ENCODE measurements at places on chromosomes 6 and 20.

GRCh38 chr6:71967436-71967835, 81.1 kb downstream of the RIMS1 start:
- peak; percentile 45 for DNase-seq

- no peak for DNase-seq
These were observed 21.4 kb downstream of the EDEM2 start for GRCh38 chr20:35125753-35126152.

DNA sequence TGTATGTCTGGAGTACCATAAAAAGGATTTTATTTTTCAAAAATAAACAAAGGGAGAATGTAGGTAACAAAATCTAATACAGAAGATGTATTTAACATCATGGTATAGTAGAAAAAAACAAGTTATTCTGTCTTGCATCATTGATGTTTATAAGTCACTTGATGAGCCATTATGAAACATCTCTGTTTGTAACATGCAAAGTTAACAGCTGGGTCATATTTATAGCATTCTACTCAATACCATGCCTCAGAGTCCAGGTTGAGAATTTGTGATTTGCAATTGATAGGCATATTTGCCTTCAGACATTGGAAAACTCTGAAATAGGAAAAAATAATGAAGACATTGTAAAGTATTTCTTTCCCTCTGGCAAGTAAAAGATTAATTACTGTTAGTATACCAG, 52.3 kb upstream of the IL20RA start:
- peak; percentile 15 for DNase-seq

DNA sequence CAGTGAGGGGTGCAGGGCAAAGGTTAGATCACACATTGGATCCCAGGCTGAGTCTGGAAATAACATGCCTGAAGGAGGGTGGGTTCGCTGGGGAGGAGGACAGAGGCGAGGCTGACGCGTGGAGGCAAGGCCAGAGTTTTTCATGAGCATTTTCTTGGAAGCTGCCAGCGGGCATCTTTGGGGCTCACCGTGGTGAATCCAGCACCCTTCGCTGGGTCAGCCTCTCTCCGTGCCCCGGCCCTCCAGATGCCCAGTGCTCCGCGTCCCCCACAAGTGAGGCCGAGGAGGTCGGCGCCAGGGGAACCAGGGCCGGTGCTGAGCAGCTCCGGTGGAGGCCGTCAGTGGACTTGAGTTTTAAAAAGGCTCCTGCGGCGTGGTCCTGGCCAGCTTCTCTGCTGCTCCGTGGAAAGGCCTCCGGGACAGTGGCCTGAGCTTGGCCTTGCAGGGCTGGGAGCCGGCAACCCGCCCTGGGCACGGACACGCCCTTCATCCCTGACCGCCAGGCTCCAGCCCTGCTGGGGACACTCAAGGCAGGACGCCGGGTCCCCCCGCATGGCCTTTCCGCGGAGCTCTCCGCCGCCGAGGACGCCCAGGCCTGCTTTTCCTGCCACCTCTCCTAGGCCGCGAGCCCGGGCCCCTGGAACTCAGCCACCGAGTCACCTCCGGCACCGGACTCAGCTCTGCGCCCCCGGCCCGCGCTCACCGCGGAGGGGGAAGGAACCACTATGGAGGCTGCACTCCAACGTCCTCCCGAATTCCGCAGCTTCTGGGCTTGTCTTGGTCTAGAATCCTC, 114.3 kb downstream of the THBS2 start:
- DNase-seq = no peak

GRCh38 chr6:14707276-14707675, 538.6 kb upstream of the JARID2 start:
- no peak for DNase-seq

DNA sequence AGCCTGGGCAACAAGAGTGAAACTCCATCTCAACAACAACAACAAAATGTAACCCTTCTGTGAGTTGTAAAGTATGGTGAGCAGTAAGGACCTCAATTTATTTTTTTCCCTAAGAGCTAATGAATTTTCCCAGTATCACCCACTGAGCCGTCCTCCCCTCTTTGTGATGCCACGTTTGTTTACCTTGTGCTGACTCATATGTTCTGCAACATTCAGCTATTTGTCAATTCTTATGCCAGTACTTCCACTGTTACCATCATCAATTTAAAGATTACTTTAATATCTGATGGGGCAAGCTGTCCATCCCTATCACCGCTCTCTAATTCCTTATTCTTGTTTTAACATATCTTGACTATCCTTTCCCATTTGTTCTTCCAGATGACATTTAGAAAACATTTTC, 37.5 kb downstream of the MAK start:
- peak; percentile 75 for DNase-seq

DNA sequence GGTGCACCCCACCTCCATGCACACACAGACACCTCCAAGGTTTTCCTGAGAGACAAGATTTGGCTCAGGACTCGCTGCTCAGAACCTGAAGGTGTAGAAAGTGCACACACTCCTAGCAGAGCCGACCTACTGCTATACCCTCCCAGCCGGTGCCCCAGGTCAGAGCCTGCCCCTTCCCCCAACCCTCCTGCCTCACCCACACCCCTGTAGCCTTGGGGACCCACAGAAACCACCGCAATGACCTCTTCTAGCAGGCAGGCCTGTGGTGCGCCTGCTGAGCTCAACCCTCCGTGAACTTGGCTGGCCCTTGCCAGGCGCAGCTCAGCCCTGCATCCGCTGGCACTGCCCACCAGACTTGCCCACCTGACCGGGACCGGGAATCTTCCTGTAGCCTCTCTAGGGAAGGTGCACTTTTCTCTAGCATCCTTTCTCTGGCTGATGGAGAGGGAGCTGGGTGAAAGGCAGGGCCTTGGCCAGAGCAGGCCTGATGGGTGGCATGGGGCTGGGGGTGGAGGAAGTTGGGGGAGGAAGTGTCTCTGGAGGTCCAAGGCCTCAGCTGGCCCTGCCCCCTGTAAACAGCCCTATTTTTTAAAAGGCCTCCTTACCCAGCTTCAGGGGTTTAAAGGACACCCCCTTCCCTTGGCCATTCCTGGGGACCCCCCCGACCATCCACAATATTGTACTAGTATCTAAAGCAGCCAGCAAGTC, 36.9 kb upstream of the SLCO4A1 start:
- no peak for DNase-seq

DNA sequence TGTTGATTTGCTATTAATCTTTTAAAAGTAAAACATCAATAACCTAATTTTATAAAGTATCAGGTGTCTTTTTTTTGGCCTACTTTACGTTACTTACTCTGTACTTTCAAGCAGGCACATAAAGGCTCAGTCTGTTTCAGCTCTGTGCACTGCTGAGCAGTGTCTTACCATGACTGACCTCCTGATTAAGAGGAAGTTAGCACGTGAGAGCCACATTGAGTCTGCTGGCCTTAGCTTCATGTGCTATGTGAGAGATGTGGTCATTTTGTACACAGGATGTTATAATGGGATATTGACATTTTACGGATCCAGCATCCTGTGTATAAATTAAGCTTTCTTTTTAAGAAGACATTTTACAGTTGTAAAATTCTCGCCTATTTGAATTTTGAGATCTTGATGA, 31.9 kb downstream of the ARID1B start:
- DNase-seq = peak; percentile 63

GRCh38 chr6:47672816-47673215, 25.6 kb upstream of the ADGRF4 start:
- peak; percentile 20 for DNase-seq

- no peak for DNase-seq
These were observed 31.6 kb downstream of the E2F3 start for GRCh38 chr6:20433321-20433720.

- no peak for DNase-seq
These were observed 41.9 kb upstream of the NOL4L start for GRCh38 chr20:32626859-32627636.

DNA sequence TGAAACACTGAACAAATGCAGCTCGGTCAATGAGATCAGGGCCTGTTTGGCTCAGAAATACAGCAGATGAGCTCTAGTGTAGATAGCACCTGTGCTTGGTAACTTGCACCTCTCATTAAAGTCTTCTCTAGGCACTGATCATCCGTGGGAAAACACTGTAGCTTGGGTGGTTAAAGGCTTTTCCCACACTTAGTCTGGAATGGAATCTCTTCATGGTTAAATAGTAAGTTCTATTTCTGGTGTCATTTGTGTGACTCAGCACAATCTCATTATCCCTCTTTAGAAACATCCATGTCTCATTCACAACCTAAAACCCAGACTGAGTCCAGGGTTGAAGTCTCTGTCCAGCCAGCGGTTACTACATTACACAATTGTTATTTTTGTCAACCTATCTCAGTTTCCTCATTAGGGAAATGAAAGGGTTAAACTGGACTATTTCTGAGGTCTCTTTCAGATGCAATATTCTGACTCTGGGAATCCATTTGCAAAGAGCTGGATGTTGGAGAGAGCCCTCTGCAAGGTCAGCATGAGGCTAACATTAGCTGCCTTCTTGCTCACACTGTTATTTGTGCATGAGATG, 125.0 kb downstream of the ZDHHC14 start:
- DNase-seq = no peak

GRCh38 chr6:99026135-99026534, 78.4 kb upstream of the FBXL4 start:
- peak; percentile 51 for DNase-seq

DNA sequence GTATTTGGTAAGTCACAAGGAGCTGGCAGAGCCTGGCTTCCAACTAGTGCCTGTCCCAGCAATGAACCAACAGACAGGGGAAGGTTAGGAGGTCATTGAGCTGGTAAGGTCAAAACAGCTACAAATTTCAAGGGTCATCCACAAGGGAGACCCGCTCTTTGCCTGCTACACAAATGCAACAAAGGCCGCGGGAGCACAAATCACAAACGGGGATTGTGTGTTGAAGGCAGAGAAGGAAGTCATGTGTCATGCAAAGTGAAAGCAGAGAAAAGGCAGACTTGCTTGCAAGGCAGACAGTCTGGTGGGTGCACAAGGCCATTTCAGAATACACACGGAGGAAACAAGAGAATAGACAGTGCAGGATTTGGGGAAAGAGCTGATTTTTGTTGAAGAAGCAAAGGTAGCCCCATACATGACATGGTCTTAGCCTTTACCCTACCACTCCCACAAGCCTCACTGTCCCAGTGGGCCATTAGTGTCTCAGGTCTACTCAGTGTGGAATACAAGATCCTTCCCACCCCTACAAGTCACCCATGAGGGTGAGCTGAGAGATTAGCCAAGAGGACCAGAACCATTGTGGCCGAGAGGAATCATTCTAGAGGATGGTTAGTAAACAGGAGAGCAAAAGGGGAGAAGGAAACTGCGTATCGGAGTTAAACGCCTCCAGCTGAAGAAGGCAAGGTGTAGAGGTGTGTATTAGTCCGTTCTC, 18.1 kb upstream of the SAMHD1 start:
- DNase-seq = no peak

GRCh38 chr20:1856424-1856823, 38.8 kb upstream of the SIRPA start:
- DNase-seq = no peak

DNA sequence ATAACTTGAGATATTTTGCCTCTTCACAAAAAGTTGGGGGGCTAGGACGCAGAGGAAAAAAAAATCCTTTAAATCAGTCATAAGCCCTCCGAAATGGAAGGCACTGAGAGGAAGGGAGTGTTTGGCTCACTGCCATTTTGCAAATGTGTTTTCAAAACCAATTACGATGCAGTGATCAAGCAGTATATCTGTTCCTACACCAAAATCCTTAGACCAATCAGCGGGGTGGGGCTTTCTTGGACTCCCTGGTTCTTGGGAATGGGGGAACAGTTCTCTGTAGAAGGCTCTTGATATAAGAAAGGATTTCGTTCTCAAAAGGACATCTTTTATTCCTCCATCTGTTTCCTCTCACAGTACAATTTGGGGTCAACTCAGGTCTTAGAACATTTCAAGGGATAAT, 478.6 kb upstream of the JARID2 start:
- no peak for DNase-seq

DNA sequence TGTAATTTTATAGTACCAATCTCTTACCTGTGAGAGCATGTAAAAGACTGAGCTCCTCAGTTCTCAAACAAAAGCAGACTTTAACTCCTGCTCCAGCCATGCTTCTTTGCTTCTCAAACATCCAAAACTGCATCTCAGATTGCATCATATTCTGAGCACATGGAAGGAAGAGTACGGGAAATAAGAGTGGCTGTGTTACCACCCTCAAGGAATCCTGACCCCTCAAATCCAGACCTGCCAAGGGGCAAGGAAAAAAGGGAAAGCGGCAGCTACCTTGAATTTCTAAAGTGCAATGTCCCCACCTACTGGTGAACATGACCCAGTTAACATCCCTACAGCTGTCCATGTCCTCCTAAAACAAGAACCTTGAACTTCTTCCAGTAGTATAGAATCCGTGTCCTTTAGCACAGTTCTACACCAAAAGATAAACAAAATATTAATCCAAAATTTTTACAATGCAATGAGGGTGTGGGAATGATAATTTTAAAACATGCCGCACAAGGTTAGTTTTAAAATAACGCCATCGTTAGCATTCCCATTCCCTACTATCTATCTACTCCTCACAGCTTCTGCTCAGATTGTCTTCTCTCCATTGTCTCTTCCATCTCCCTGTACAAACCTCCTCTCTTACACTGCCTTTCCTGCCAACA, 34.1 kb upstream of the HLA-DQB1 start:
- peak; percentile 65 for DNase-seq

GRCh38 chr20:48718786-48719578, 108.8 kb downstream of the PREX1 start:
- peak; percentile 47 for DNase-seq

DNA sequence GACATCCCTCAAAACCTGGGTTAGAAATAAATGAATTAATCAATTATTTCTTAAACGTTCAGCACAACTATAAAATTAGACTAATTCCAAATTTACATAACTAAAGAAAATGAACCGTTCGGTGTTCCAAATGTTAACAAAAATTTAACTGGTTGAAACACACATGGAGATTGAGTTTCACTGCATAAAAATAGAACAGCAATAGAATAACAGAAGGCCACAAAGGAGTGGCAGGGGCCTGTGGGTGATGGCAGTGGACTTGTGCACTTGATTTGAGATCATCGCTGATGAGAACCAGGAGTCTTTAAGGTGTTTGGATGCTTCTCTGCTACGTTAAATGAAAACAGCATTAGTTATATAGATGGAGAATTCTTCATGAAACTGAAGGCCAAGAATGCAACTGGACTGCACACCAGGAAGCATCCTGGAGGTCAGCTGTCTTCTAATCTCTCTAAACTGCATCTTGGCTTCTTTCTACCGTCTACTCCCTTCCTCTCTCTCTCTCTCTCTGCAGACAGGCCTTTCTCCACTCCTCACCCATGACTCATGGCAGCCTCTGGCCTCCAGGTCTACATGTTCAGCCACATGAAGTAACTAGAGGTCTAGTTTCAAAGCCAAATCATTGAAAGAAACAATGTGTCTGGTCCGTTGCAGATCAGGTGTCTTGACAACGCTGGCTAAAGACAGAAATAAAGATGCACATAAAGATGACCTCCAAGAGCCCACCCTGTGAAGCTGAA, 111.3 kb downstream of the SIM1 start:
- DNase-seq = peak; percentile 71

GRCh38 chr20:63071541-63072181, 64.9 kb upstream of the BHLHE23 start:
- DNase-seq = peak; percentile 94

- no peak for DNase-seq
These were observed 8.8 kb downstream of the RANBP9 start for GRCh38 chr6:13702809-13703302.
